Stimulated activated CD8-positive, alpha-beta memory T cell treated with anti-CD3 and anti-CD28 coated beads, Interleukin-7, amount 100 ng/mL, for 1 hour (primary cell): ENCODE measurements at places on chromosomes 2 and 18.

GRCh38 chr2:232950751-232951150 lies 62.3 kb downstream of the NGEF start:
- DNase-seq, result no peak

- DNase-seq, result no peak
Measured at GRCh38 chr2:178715366-178715765, 91.9 kb downstream of the TTN start.

GRCh38 chr2:134738141-134738870 lies 19.5 kb upstream of the TMEM163 start:
- no peak for DNase-seq

- no peak for DNase-seq
Measured at GRCh38 chr2:30253873-30254684, 22.7 kb downstream of the LBH start.

DNA sequence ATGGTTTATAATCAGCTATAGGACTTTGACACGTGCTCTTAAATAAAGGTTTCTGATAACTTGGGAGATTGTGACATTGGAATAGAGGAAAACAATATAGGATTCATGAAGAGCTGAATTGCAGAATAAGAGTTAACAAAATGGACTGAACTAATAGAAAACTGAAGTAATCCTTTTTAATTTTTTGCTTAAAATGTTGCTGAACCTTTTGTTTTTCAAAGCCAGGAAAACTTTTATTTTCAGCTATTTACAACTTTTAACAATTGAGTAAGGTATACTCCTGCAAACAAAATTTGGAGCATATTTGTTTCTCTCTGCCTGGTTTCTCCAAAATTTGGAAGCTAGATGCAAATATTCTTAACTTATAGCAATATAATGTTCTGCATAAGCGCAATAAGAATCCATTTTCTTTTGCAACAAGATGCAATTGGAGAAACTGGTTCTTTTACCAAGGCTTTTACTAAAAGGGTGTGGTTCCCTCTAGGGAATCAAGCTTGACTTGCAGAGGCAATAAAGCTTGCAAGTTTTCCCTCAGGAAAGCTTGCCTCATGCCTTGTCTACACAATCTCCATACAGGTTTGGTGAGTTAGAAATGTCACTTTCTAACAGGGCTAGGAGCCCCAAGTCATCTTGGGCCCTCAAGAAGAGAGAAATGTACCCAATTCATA lies 10.3 kb upstream of the PDK1 start:
- DNase-seq, result no peak

DNA sequence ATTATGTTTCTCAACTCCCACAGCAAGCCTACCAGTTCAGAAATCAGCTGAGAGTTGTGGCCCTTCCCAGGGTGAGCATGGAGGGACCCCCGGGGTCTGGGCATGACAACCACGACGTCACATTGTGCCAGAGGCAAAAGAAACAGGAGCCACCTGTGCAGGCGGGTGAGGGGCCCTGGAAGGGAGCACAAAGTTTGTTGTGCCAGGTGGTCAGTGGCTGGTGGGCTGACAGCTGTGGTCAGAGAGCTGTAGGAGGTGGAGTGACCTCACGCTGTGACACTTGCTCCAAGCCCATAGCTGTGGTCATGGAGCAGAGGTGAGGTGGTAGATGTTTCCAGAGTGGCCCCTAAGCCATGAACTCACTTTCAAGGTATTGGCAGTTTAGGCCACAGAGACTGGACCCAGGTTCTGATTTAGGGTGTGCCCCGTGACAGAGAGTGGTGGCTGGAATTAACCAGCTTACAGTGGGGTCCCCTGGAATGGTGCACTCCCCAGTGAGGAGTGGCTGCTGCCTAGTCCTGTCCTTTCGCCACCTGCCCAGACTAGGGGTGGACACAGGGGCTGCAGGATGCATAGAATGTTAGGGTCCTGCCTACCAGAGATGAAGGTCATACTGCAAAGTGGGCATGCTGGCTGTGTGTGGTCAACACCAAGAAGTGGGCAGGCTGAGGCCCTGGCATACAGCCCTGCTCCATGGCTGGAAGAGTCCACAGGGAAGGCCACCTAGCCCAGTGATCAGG lies 136.4 kb downstream of the GLI2 start:
- DNase-seq, result no peak

DNA sequence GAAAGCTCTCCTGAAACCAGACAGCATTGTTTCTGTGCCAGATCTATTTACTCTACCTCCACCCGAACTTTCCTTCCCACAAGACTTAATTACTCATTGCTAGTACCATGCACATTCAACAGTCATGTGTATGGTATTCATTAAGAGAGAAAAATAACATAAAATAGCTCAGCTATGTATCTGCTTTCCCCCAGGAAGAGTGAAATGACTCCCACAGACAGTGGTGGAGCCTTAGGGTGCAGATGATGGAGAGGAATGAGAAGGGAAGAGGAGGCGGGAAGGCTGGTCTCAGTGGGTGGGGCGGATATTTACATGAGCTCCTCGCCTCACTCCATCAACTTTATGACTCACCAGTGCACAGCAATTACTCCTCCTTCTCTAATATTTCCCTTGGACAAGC lies 724.5 kb downstream of the EPHA4 start:
- no peak for DNase-seq
